ENCODE measurements at places on chromosomes 2 and 18. TPM values are rescaled to one million over a fixed set of nuclear protein-coding genes. Genes with fewer than 3 reads are reported as not detected.
A peak's percentile ranks its signal among the peaks of the same experiment; 100 is the strongest.

PDE11A gene
- total RNA-seq = not detected

KLHL30 gene
- not detected for total RNA-seq

DNA sequence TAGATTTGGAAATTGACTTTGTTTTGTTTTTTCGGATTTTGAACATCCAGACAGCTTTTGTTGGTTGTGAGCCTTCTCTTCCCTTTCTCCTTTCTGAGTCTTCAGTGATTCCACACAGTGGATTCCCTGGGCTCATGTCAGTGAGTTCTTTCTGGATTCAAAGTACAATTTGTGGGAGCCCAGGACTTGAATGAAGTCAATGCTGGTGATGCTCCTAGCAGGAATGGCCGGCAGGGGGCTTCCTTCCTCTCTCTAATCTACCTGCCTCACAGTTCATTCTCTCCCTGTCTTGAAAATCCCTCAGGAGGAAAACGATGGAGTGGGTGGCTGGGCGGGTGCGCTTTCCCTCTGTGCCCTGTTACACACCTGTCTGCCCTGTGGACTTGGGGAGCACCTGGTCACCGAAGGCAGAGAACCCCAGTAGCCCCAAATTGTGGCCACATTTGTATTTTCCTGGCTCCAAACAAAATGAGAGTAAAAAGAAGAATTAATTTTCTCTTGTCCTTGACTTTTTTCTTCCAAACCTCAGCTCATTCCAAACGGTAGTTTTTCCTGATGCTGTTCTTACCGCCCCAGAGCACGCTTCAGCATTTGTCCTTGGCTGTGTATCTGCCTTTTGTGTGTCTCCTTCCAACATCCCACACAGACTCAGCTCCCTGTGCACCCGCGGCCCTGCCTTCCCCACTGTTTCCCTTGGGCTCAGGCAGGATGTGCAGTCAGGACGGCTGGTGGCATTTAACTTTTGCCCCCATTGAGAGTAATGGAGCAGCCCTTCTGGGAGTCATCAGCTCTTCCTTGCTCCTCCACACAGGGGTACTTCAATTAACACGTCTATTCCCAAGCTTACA lies 86.6 kb downstream of the MARCO start:
- no peaks in the 10 kb centered on the region for H3K4me1 ChIP-seq
- H3K36me3 ChIP-seq = peaks cover 2% of the 10 kb centered on the region
- no peak overlapping the region for H3K27ac ChIP-seq
- no peak for DNase-seq
- no peak overlapping the region for H3K4me3 ChIP-seq

DNA sequence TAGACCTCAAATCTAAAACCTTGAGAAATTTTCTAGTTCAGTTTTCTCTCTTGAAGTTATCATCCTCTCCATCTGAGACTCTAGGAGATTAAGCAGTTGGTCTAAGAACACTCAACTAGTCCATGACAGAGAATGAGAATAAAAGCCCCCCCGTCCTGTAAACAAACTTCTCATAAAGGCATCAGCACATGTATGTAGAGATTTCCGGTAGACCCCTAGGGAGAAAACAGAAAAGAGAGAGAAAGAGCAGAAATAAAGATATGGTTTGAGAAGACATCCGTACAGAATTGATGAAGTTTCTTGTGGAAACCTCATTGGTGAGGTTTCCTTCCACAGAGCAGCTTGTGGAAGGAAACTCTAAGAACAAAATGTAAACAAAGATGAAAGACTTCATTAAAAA lies 3.2 kb upstream of the GPR155 start:
- peak overlapping the region; percentile 99 for H3K27ac ChIP-seq
- H3K4me1 ChIP-seq = peaks cover 52% of the 10 kb centered on the region
- no peaks in the 10 kb centered on the region for H3K27me3 ChIP-seq
- H3K4me3 ChIP-seq = peak overlapping the region; percentile 94

EHD3 gene
- total RNA-seq = 23.5 TPM

DNA sequence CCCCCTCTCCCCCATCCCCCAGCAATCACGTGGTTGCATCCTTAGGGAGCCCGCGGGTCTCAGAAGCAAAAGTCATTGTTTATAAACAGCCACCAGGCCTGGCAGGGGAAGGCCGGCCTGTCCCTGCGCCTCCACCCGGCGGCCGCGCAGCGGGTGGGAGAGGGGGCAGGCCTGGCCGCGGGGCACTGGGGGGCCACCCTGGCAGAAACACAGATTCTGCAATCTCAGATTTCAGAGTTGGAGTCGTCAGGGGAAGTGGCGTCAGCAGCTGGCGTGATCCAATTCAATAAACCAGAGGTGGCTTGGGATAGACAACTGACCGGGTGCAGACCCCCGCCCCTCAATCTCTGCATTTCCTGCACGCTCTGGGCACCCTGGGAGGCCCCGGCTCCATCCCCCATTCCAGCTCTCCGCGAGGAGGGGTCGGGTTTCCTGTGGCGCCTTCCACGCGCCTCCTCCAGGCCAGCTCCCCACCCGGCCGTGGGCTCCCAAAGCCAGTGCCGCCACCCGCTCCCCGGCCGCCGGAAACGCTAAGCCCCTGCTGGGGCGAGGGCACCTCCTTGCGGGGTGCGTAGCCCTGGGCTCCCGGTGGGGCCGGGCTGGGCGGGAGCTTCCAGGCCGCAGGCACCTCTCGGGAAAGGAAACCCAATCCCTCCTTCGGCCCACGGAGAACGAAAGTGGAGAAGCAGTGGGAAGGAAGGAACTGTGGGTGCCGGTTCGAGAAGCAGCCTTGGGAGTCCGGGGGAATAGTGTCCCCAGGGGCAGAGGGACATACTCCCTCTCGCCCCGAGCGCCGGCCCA lies 1.1 kb downstream of the BIN1 start:
- peaks cover 10% of the 10 kb centered on the region for H3K4me1 ChIP-seq
- H3K4me3 ChIP-seq = peak overlapping the region; percentile 92
- no peak for DNase-seq
- H3K36me3 ChIP-seq = no peaks in the 10 kb centered on the region
- no peak overlapping the region for H3K27ac ChIP-seq

SRD5A2 gene
- total RNA-seq = not detected

DNA sequence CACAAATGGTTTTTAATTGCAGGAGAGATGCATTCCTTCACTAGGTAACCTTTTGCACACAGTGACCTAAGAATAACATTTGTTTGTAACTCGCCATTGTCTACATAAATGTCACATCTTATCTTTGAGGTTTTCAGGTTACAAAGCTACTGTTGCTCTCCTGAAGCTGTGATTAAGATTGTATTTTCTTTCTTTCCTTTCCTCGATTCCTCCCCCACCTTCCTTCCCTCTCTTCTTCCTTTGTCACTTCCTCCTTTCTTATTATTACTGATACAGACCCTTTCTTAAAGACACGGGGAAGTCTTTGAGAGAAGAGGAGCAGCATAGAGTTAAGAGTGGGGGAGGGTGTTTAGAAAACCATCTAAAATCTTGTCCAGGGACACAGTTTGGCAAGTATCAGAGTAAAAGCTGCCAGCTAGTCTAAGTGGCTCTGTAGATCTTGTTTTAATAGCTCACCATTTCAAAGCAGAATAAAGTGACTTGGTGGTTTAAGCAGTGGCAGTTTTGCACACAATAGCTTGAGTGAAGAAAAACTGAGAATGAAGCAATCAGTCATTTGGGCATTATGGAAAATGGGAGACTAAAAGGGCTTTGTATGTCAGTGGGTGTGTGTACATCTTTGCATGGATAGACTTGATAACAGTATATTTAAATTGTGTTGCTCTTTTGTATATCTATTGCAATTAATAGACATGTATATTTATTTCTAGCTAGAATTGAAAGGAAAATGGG lies 10.9 kb downstream of the CERS6 start:
- no peaks in the 10 kb centered on the region for H3K27me3 ChIP-seq
- H3K27ac ChIP-seq = peak overlapping the region; percentile 60
- DNase-seq = no peak
- no peaks in the 10 kb centered on the region for H3K36me3 ChIP-seq
- H3K4me1 ChIP-seq = peaks cover 30% of the 10 kb centered on the region
- H3K4me3 ChIP-seq = peak overlapping the region; percentile 47

DNA sequence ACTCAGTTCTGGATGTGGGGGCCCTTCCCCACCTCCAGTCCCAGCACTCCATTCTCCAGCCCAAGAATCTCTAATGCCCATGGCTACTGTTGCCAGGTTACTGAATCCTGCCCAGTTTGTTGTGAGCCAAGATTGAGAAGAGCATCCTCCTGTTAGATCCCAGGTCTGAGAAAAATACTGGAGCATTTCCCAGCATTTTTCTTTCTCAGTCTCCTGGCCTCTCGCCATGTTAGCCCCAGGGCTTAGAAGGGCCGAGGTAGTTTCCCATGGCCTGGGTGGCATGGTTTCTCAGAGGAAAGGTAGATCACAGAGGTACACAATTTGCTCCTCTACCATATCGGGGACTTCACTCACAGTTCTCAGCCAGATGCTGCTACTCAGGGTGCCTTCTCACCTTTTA lies 135.7 kb downstream of the OTX1 start:
- DNase-seq = no peak
- H3K27me3 ChIP-seq = no peaks in the 10 kb centered on the region
- no peak overlapping the region for H3K27ac ChIP-seq
- H3K4me3 ChIP-seq = no peak overlapping the region
- H3K4me1 ChIP-seq = no peaks in the 10 kb centered on the region

ANKRD39 gene
- total RNA-seq = 16.8 TPM

DNA sequence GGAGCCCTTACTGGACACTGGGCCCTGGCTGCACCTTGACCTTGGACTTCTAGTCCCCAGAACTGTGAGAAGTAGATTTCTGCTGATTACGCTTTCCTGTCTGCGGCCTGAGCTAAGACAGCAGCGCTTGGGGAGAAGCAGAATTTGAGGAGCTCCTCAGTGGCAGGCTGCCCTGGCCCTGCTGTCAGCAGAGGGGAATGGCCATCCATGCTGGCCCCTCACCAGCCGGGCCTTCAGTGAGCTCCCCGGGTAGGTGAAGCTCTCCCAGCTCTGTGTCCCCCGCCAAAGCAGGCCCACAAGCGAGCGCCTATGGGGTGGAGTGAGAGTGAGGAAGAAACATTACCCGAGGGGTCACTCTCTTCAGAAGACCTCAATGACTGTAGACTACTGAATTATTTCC lies 51.6 kb downstream of the RRM2 start:
- no peak for DNase-seq
- no peaks in the 10 kb centered on the region for H3K36me3 ChIP-seq
- no peaks in the 10 kb centered on the region for H3K4me1 ChIP-seq
- no peak overlapping the region for H3K4me3 ChIP-seq
- H3K27me3 ChIP-seq = no peaks in the 10 kb centered on the region

DNA sequence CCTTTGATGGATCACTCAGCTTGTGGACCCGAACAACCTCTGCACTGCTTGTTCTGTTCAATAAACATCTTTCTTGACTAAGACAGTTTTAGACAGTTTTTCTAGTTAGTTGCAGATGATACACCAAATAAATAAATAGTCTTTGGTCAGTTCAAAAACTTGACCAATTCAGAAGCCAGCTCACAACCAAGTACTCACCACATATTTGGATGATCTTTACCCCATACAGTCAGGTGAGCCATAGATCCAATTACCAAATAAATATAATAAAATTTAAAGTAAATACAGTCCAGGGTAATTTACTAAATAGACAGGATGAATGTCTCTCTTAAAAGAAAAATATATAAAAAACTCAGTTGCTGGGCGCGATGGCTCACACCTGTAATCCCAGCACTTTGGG lies 18.2 kb downstream of the SCN3A start:
- H3K36me3 ChIP-seq = no peaks in the 10 kb centered on the region
- no peaks in the 10 kb centered on the region for H3K27me3 ChIP-seq
- no peak for DNase-seq
- no peak overlapping the region for H3K4me3 ChIP-seq

SULT1C2 gene
- total RNA-seq = not detected

DNA sequence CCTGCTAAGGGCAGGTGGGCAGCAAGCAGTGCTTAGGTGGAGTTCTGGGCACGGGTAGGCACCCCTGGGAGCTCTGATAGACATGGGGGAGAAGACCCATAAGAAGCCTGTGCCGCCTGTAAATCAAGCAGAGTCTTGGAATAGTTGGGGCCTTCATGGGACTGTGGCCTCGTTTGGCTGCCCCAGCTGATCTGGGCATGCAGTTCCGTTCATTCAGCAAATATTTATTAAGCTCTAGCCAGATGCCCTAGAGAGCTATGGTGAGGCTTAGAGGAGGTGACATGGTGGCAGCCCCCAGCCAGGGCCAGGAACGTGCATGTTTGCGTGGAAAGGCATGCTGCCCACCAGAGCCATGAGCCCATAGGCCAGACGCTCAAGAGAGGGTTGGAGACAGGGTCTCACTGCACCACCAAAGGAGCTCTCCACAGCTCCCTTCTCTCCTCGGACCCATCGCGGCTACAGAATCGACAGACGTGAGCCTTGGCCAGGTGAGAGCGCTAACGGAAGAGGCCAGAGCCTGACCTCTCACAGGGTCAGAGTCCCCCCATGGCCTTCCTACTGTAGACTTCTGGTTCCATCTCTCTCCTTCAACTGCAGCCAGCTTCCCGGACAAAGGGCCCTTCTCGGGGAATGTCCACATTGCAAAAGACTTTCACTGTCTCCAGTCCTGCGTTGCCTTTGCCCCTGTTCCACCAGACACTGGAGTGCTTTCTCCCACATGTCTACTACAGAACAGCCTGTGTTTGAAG lies 135.7 kb downstream of the INHBB start:
- DNase-seq = no peak
- no peak overlapping the region for H3K27ac ChIP-seq
- H3K4me3 ChIP-seq = no peak overlapping the region
- H3K36me3 ChIP-seq = no peaks in the 10 kb centered on the region
- H3K4me1 ChIP-seq = no peaks in the 10 kb centered on the region

GRCh38 chr2:10448576-10449485 lies 704 bp upstream of the ODC1 start:
- peak overlapping the region; percentile 77 for H3K4me3 ChIP-seq
- peaks cover 5% of the 10 kb centered on the region for H3K36me3 ChIP-seq

MC5R gene
- not detected for total RNA-seq

GRCh38 chr2:75925331-75926024 lies 214.8 kb upstream of the GCFC2 start:
- H3K4me1 ChIP-seq = no peaks in the 10 kb centered on the region
- no peak overlapping the region for H3K27ac ChIP-seq
- H3K36me3 ChIP-seq = no peaks in the 10 kb centered on the region
- DNase-seq = no peak

DNA sequence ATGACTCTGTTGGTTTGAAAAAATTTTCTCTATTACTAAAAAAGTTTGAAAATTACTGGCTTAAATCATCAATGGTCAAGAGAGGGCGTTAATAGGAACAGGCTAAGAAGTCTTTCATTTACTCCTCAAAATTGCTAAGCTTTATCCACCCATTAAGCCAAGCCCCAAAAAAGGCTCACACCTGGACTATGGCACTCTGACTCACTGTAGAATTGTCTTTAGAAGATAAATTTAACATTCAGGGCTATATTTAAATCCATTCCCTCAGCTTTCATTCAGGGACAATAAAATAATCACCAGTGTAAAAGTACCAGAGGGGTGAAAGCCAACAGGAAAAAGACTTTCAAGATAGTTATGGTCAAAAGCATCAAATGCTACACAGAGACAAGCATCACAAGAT lies 80.0 kb downstream of the SESTD1 start:
- H3K27ac ChIP-seq = no peak overlapping the region
- no peaks in the 10 kb centered on the region for H3K36me3 ChIP-seq
- H3K4me3 ChIP-seq = no peak overlapping the region
- no peaks in the 10 kb centered on the region for H3K4me1 ChIP-seq

DAW1 gene
- total RNA-seq = not detected

FBLN7 gene
- total RNA-seq = 17.2 TPM

Data from T-helper 17 cell (primary cell).